ENCODE measurements at places on chromosomes 16 and 17.

GRCh38 chr17:15264542-15264941 lies 584 bp downstream of the PMP22 start:
- no peak for DNase-seq

GRCh38 chr16:77955127-77955526 lies 67.2 kb upstream of the CLEC3A start:
- no peak for DNase-seq

- no peak for DNase-seq
Observed at GRCh38 chr16:78718141-78718540, 618.7 kb downstream of the WWOX start.

GRCh38 chr17:57855391-57856035 lies 5.7 kb upstream of the MRPS23 start:
- no peak for DNase-seq

DNA sequence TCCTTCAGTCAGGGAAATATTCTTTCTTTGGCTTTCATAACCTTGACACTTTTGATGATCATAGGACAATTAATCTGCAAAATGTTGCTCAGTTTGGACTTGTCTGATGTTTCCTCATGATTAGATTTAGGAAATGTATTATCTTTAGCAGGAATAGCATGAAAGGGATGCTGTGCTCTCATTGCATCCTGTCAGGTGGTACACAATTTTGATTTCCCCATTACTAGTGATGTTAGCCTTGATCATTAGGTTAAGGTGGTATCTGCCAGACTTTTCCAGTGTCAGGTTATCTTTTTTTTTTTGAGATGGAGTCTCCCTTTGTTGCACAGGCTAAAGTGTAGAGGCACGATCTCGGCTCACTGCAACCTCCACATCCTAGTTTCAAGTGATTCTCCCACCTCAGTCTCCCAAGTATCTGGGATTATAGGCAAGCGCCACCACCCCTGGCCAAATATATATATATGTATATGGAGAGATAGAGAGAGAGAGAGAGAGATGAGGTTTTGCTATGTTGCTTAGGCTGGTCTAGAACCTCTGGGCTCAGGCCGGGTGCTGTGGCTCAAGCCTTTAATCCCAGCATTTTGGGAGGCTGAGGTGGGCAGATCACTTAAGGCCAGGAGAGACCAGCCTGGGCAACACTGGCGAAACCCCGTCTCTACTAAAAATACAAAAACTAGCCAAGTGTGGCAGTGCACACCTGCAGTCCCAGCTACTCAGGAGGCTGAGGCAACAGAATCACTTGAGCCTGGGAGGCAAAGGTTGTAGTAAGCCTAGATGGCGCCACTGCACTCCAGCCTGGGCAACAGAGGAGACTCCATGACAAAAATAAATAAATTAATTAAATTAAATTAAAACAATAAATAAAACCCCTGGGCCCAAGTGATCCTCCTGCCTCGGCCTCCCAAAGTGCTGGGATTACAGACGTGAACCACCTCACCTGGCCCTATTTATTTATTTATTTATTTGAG lies 15.8 kb upstream of the CAVIN1 start:
- DNase-seq, result peak; percentile 54

- peak; percentile 75 for DNase-seq
Observed at GRCh38 chr16:28192806-28193529, 18.8 kb downstream of the XPO6 start.

DNA sequence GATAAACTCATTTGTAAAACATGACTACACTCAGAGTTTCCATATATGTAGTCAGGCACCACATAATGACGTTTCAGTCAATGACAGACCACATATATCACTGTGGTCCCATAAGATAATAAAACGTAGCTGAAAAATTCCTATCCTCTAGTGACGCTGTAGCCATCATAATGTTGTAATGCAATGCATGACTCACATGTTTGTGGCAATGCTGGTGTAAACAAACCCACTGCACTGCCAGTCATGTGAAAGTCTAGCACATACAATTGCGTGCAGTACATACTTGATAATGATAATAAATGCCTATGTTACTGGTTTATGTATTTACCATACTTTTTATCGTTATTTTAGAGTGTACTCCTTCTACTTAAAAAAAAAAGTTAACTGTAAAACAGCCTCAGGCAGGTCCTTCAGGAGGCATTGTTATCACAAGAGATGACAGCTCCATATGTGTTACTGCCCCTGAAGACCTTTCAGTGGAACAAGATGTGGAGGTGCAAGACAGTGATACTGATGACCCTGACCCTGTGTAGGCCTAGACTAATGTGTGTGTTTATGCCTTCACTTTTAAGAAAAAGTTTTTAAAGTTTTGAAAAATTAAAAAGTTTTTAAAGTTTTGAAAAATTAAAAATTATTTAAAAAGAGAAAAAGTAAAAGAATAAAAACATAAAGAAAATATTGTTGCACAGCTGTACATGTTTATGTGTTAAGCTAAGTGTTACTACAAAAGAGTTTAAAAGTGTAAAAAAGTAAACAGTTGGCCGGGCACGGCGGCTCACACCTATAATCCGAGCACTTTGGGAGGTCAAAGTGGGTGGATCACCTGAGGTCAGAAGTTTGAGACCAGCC lies 9.0 kb downstream of the STAT5B start:
- DNase-seq, result no peak

GRCh38 chr17:40358323-40359038 lies 6.1 kb downstream of the GJD3 start:
- peak; percentile 95 for DNase-seq

DNA sequence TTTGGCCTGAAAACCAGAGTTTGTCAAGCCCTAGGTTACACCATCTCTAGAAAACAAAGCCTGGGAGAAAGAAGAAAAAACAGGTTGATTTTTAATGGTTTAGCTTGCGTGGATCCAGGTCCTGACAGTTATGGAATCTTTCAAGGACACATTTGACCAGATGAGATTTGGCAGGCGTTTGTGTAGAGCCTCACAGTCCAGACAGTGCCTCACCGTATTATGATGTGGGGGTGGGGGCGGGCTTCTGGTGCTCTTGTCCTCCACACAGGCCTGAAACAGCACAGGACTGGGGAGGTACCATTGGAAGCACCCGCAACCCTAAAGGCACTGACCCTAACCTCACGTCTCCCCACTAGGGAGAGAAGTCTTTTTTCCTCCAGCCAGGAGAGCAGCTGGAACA lies 19.6 kb downstream of the MVP start:
- no peak for DNase-seq

DNA sequence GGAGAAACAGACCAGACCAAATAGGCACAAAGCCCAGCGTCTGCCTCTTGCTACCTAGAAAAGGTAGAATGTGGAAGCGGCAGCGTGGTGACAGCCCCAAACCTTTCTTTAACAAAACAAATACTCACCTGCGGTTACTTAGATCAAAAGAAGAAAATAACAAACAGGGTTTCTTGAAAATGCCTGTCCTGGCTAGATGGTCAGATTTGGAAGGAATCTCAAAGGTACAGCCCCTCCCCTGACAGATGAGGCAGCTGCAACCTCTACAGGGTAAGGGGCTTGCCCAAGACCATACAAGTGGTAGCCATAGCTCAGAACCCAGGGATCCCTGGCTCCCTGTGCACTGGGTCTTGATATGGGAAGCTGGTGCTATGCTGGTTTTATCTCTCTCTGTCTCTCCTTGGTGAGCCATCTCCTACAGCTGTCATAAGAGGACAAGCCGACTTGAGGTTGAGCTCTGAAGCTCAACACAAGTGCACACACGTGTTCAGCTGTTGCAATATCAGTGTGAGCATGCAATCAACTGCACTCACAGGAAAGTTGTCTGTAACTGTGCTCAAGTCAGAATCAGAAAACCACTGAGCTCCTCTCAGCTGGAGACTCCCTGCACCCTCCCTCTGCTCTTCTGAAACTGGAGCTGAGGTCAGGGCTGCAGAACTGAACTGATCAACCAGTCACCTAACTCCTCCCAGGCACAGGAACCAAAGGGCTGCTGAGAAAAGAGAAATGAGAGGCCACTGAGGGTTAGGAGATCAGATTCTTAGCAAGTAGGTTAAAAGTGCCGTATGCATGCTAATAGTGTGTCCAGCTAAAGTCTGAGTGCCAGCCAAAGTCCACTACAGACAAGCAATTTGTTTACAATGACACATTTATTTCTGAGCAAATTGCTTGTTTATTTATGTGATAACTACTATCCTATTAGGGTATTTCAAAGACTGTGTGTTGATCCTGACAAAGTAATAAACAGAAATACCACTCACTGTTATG lies 6.1 kb upstream of the RNF157 start:
- DNase-seq, result peak; percentile 58

- DNase-seq, result no peak
Observed at GRCh38 chr16:66318505-66318904, 48.0 kb upstream of the CDH5 start.

DNA sequence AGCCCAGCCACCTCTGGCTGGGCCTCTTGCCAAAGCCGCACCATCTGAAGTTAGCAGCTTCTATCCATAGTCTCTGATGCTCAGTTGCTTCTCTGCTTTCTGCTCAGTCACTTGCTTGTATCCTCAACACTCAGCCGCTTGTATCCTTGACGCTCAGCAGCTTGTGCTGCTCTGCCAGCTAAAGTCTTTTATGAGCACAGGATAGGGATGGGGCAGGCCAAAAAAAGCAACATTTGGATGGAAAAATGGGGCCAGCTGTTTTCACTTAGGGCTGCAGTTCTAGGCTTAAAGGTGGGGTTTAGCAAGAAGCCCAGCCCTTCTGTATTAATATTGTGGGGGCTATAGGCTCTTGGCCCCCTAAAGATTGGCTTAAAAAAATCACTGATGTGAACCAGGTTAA lies 739.4 kb downstream of the CDH8 start:
- no peak for DNase-seq

GRCh38 chr17:76805319-76805718 lies 62.9 kb upstream of the MGAT5B start:
- no peak for DNase-seq

DNA sequence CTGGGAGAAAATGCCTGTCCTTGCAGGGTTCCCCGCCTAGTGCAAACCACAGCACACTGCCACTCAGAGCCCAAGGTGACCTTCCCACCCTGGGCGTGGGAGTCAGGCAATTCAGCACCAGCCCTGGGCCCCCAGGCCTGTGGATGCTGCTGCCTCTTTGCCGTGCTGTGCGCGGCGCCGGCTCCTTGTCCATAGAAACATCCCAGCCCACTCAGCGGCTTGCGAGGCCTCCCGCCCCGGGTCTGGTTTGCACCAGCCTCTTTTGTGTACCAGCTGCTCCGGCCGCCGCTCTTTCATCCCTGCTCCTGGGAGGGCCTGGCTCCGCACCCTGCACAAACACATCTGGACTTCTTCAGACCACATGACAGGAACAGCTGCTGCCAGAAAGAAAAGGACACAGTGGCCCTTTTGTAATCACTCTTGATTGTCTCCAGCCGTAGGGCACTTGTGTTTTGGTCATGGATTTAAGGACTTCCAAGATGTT lies 75.4 kb upstream of the SDK2 start:
- no peak for DNase-seq

- no peak for DNase-seq
Observed at GRCh38 chr17:78082988-78083387, 45.6 kb downstream of the TMC6 start.

GRCh38 chr17:50604513-50604912 lies 30.2 kb upstream of the ABCC3 start:
- no peak for DNase-seq

GRCh38 chr17:78915872-78916632 lies 9.1 kb downstream of the TIMP2 start:
- no peak for DNase-seq

GRCh38 chr17:2211661-2212399 lies 91.8 kb downstream of the SMG6 start:
- no peak for DNase-seq

GRCh38 chr17:73792994-73793393 lies 148.7 kb upstream of the SDK2 start:
- no peak for DNase-seq

DNA sequence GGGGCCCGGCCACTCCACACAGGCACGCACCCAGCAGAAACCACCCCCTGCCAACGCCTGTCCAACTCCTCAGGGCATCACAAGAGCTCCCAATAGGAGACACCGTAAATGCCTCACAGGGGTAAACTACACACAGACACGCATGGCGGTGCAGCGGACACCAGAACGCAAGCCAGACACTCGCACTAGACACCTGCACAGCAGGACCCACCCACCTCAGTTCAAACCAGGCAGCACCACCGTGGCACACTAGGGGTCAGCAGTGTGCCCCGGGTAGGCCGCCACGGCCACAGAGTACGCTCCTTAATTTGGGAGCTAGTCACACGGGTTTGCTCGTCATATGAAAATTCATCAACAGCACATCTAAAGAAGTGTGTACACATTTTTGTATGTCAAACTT lies 3.4 kb downstream of the SLC38A10 start:
- DNase-seq, result peak; percentile 80

GRCh38 chr16:67173808-67174705 lies 3.7 kb downstream of the NOL3 start:
- DNase-seq, result peak; percentile 60

GRCh38 chr17:81416612-81417011 lies 21.4 kb downstream of the BAHCC1 start:
- DNase-seq, result no peak

DNA sequence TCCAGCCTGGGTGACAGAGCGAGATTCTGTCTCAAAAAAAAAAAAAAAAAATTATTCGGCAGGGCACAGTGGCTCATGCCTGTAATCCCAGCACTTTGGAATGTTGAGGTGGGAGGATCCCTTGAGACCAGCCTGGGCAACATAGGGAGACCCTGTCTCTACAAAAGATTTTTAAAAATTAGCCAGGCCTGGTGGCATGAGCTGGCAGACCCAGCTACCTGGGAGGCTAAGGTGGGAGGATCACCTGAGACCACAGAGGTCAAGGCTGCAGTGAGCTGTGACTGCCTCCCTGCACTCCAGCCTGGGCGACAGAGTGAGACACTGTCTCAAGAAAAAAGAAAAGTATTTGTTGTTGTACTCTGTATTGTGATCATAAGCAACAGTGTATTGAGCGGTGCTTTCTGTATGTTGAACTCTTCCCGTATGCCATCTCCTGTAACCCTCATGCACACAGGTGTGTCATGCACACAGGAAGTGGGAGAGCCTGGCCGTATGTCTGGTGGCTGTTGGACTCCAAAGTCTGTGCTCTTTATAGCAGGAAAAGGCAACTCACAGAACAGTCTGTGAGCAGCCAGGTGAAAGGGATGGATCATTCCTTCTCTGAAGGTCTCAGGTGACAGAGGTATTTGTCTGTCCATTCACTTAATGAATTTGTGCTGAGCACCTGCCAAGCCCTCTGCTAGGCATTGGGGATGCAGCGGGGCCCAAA lies 17.1 kb downstream of the CDH1 start:
- no peak for DNase-seq

DNA sequence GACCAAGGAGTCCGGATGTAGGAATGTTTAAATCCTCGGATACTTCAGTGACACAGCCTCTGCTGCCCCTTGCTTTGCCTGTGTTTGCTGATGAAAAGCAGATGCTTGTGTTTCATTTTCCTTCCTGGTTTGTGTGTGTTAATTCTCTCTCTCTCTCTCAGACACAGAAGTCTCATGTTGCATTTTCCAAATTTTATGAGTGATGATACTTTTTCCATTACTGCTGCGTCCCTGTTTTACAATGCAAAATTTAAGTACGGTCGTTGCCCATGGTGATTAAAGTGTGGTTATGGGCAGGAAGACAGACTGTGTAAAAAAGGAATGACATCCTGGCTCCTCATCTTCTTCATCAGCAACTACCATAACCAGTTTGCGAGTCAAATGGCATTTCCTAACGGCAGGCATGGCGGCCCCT lies 5.7 kb downstream of the RMI2 start:
- DNase-seq, result no peak

- DNase-seq, result no peak
Observed at GRCh38 chr17:10648381-10648780, 8.7 kb downstream of the MYH3 start.
